Fibroblast of the aortic adventitia (primary cell): ENCODE measurements at places on chromosomes 7 and 10.

- no peak for DNase-seq
Measured at GRCh38 chr10:131751827-131752775, 148.7 kb upstream of the PPP2R2D start.

GRCh38 chr10:112985690-112986543, 35.9 kb downstream of the TCF7L2 start:
- DNase-seq = peak; percentile 90

- DNase-seq = no peak
Measured at GRCh38 chr10:28616514-28616913, 60.8 kb upstream of the BAMBI start.

DNA sequence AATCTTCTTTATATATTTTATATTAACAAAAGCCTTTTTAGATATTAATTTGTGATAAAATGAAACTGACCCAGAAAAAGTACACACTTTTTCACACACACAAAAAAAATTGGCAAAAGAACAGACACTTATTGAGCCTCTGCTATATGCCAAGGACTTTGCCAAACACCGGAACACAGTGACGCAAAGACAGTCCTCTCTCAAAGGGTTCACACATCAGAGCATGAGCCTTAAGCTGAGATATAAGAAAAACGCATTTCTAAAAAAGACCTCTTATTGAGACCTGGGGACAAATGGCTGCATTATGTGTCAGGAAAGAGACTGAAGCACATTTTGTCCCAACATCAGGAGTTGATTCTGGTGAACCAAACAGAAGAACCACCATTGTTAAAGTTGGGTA, 24.0 kb upstream of the ABCB4 start:
- DNase-seq = no peak
